ENCODE measurements at places on chromosomes 6 and 20.

- no peak for DNase-seq
These were observed 68.5 kb downstream of the CNKSR3 start for GRCh38 chr6:154441995-154442310.

GRCh38 chr6:157556144-157556645, 175.2 kb downstream of the ZDHHC14 start:
- no peak for DNase-seq

DNA sequence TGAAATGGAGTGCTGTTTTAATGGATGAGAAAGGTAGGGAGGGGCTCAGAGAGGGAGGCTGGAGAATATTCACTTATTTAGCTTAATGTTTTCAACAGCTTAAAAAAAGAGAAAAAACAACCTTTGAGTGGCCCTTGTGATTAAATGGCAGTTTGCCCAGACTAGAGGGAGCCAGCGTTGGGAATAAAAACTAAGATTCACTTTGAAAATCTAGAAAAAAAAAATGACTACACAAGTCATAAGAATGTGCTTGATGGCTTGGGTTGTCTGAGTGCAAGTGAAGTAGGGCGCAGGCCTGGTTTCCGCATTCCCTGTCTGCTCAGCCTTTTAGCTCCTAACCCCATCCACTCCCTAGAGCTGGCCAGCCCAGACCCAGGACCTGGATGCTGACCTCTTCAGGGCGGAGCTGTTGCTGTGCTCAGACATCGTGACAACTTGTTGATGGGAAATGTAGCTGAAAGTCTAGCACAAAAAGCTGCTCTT, 28.9 kb downstream of the UTRN start:
- no peak for DNase-seq

GRCh38 chr6:168212362-168212761, 107.2 kb downstream of the DACT2 start:
- no peak for DNase-seq

DNA sequence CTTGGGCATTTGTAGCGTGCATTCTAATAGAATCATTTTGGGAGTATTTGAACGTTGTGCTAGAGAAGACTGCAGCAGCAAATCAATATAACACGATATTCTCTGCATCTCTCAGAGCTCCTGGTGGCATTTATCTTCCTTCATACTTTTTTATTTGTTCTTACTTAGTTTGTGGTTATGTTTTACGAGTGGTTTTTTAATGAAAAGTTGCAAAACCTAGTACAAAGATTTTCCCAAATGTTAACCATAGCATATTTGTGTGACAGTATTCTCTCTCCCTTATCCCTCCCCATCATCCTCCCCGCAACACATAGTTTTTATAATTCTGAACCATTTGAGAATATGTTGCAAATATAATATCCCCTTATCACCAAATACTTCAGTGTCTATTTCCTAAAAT, 50.4 kb downstream of the JARID2 start:
- no peak for DNase-seq

- peak; percentile 41 for DNase-seq
These were observed 182.6 kb downstream of the RNGTT start for GRCh38 chr6:88780714-88781389.
